Activated CD4-positive, alpha-beta memory T cell treated with anti-CD3 and anti-CD28 coated beads, Interleukin-2, amount 10 ng/mL, durations not matched to agents 7 days and 5 days (primary cell): ENCODE measurements at places on chromosomes 7 and 10. TPM values are rescaled to one million over a fixed set of nuclear protein-coding genes. Genes with fewer than 3 reads are reported as not detected.

GRCh38 chr7:38973760-38974159 lies 3.9 kb upstream of the POU6F2 start:
- DNase-seq: no peak

The SPDYE1 gene
- total RNA-seq: not detected

DNA sequence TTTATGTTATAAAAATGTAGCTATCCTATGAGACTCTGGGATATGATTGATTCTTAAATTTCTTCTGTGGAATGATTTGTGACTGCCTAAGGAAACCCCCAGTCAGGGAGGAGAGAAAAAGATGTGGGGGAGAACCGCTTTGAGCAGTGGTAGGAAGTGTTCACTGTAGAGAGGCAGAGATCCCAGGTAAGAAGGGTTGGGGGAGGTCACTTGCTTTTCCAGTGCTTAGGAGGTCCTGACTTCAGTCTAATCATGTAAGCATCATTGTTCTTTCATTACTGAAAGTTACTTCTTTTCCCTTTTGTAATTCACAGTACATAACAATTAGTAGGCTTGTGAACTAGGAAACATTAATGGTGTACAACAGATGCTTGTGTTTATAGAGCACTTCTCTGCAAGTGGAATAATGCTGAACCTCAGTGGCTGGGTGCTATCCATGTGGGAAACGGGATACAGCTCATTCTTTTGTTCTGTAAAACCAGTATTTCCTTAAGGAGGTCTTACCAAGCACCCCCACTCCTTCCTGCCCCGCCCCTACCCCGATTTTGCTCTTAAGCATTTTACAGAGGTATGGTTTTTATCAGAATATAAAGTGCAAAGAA lies 165.4 kb downstream of the ST7 start:
- DNase-seq: no peak

The FAM25C gene
- total RNA-seq: not detected

DNA sequence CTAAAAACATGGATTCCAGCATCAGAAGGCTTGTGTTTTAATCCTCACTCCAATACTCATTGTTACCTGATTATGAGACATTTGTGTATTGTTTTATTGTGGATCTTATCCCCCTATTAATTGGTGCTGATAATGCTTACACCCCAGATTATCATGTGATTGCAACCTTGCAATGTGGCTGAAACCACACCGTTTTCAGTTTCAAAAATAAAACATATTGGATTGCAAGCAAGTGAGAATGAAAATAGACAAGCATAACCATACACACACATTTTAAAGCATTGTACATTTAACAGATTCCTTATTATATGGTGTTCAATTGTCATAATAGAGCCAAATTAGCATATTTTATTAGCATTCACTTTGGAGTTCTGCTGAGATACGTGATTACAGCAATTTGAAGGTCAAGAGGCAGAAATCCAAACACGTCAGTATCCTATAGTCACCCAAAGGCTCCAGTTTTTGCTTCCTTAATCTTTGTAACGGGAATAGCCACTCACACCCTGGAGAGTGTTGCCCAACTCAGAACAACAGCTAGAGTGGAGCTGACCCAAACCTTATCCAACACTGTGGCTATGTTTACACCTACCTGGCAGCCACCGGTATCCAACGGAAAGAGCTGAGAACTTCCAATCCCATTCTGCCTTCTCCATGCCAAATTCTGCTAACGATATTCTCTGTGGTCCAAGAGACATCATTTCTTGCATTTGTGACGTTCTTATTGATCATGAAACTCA lies 317.1 kb upstream of the KLF6 start:
- no peak for DNase-seq

GRCh38 chr7:33550363-33550762 lies 355.0 kb upstream of the BMPER start:
- DNase-seq: no peak

DNA sequence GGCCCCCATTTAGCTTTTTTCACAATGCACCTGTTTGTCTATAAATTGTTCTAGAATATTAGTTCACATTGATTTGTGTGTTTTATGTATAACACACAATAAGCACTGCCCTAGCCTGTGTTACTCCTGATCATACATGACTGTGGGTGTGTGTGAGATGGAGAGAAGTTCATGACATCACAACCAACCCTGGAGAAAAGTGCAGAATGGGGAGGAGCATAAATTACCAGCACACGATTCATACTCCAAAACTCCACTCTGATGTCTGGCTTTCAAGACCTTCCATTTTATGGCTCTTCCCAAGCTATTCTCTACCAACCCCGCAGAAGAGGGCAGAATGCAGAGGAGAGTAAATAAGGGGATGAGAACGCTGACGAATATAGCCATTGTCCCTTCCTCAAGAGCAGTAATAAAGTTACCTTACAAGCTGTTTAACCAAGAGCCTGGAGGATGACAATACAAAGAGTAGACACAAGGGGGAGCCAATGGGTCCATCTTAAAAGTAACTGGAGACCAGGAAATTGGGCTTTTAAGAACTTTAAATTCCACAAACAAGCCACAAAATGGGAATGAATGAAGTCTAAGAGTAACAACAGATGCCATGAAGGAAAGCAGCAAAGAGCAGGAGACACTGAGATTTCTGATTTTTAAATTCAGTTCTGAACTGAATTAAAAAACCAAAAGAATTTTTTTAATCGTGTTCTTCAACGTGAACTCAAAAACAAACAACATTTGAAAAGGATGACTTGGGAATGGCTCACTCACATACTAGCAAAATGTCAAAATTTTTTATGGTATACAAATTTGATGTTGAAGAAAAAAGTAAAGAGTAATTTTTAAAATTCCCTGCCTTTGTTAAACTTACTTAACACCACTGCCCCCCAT lies 159.6 kb downstream of the PARD3 start:
- no peak for DNase-seq

- no peak for DNase-seq
Measured at GRCh38 chr7:115471891-115472290, 550.0 kb downstream of the MDFIC start.

DNA sequence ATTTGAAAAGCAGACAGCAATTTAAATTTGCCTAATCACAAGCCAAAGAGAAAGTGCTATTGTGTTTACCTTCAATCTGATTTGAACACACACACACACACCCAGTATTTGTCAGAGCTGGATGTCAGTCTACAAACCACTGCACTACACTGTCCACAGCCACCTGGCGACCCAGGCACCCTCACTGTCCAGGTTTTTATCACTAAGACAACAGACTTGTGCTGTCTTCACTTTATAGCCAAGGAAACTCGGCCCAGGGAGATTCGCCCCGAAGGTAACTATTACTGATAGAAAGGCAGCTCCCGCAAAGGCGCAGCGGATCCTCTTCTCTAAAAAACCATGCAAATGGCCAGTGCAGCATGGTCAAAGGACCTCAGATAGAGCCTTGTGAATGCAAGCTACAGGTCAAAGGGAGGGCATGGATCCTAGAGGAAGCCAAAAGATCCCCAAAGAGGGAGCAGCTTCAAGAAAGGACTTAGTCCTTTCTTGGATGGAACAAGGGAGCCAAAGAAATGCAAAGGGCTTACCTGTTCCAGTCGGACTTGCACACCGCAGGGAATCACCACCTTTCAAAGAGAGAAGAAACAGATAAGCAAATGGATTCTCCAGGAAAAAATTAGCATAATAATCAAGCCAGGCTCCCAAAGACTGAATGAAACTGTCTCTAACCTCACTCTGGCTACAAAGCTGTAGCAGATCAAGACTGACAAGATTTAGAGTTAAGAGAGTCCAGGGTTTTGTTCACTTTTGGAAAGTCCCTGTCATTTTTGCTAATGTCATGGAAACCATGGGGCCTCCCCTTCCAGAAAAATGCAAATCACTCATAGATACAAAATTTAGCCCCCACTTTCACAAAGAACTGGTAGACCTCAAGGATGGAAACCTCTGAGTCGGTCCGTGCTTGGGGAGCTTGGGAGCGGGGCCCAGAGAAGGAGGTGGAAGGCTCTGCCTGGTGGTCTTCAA lies 101.1 kb downstream of the TNS3 start:
- DNase-seq: no peak

GRCh38 chr7:6338551-6339274 lies 66.3 kb upstream of the CYTH3 start:
- DNase-seq: no peak

The FEZF1 gene
- not detected for total RNA-seq

The JCAD gene
- 0.68 TPM for total RNA-seq

DNA sequence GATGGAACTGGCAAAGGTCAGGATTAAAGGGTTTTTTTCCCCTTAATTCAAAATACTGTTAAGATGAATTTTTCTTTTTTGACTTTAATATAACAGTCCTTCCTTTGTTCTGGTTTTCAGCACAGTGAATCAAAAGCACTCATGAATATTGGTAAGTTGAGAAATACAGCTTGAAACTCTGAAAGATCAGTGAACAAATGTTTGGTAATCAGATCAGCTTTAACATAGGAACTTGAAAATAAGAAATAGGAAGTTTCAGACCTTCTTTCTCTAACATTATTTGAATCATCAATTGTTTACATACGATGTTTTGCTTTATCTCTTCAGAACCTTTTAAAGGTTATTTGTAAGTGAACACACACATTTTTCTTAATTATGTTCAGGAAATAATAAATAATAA lies 90.5 kb downstream of the SGMS1 start:
- DNase-seq: no peak

The PIK3AP1 gene
- 6.6 TPM for total RNA-seq

The EVX1 gene
- total RNA-seq: not detected

DNA sequence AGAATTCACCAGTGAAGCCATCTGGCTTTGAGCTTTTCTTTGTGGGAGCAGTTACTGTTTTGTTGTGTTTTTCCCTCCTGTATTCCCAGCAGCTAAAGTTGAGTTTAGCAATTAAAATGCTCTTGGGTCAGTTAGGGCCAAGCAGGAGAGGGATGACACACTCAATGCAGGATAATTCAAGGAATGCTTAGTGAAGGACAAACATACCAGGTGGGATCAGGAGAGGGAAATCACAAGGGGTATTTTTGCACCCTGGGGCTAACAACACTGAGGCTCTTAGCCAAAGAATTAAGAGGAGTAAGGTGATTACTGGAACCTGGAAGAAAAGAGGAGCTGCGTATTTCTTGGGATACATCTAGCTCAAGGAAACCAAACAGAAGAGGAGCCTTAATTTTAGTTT lies 82.4 kb upstream of the KCND2 start:
- no peak for DNase-seq

The TAS2R5 gene
- 0.91 TPM for total RNA-seq

- no peak for DNase-seq
Measured at GRCh38 chr7:156942708-156943090, 6.8 kb upstream of the NOM1 start.

- no peak for DNase-seq
Measured at GRCh38 chr10:33800545-33800944, 466.1 kb upstream of the NRP1 start.

DNA sequence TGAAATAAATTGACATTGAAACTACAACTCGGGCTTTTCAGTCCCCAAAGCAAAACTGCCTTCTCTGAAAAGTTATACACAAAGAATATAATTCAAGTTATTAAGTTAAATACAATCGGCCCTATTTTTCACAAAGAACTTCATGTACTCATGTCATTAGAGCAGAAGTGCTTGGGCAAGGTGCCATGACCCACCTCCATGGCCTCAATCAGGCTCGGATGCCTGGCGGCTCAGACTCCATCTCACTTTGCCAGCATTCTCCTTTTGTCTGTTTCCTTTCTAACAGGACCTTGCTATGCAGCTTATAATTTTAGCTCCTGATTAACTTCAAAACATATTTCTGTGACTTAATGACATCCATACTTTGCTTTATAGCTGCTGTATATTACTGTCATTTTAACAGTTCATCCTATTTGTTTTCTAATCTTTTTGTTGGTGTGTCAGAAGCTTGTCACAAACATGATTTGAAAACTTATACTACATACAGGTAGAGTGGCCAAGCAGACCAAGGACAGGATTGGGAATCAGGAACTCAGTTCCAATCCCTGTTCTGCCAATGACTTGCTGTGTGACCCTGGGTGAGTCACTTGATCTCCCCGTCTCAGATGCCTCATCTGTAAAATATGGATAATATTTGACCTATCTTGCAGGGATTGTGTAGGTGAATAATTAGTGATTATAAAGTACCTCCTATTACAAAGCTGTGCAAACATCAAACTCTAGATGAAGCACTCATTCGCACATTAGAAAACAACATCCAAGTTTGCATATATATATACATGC lies 60.8 kb upstream of the ITGA8 start:
- DNase-seq: no peak

- DNase-seq: no peak
Measured at GRCh38 chr7:18498341-18498740, 2.8 kb downstream of the HDAC9 start.

The SLC16A12 gene
- not detected for total RNA-seq

GRCh38 chr10:103783681-103784080 lies 71.7 kb downstream of the SH3PXD2A start:
- no peak for DNase-seq

The KLF14 gene
- not detected for total RNA-seq

DNA sequence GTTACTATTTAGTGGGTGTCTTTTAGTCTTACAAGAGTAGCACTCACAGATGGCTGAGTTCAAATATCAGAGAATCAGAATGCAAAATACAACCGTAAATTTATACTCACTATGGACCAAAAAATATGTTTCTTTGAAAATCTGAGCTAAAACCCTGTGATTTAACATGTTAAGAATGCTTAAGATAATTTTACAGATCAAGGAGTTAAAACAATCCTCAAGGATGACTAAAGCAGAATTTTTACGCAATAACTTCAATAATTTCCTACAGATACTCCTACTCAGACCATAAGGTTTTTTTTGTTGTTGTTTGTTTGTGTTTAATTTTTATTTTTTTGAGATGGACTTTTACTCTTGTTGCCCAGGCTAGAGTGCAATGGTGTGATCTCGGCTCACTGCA lies 47.9 kb upstream of the CCDC6 start:
- DNase-seq: no peak

DNA sequence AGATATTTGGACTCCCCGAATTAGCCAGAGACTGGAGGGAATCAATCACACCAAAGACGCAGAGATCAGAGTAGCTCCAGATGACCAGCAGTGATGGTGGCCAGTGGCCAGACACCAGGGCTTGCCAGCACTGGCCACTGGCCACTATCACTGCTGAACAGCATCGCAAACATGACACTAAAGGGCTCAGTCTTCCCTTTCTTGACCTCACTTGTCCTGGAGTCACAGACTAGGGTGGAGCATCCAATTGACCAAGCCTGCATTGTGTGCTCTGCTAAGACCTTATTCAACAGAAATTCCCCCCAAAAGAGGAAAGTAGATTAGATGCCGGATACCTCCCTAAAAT lies 234.7 kb downstream of the CREB5 start:
- no peak for DNase-seq

The AKR1E2 gene
- total RNA-seq: 4.0 TPM

GRCh38 chr7:90064370-90064769 lies 89.9 kb upstream of the STEAP1 start:
- no peak for DNase-seq

The FKBP6 gene
- total RNA-seq: not detected

- DNase-seq: no peak
Measured at GRCh38 chr7:2722591-2722990, 34.6 kb downstream of the AMZ1 start.

The TRPV6 gene
- not detected for total RNA-seq

DNA sequence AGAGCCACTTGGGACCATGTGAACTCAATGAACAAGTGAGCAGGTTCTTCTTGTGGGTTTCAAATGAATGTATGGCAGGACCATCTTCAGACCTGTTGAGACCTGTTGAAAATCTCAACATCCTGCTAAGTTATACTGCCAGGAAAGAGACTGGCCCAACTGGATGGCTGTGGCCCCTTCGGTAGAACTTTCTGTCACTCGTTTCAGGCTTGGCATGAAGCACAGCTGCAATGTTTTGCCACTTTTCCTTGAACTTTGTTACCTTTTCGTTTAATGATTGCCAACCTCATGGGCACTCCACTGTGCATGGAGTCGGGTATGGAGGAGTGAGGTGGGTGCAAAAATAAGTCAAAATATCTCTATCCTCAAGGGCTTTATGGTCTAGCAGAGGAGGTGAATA lies 36.7 kb upstream of the SLC35B4 start:
- no peak for DNase-seq
